Amniotic stem cell (primary cell): ENCODE measurements at places on chromosomes 12 and 14.

GRCh38 chr12:97474161-97474560 is 11.6 kb downstream of the RMST start:
- no peak for DNase-seq

- DNase-seq, result no peak
Measured at GRCh38 chr12:49950273-49951251, at the start of gene AQP2. Gene AQP2 (plus strand): TSS chr12:49950737. CDS start chr12:49950831, 94 bp downstream.

DNA sequence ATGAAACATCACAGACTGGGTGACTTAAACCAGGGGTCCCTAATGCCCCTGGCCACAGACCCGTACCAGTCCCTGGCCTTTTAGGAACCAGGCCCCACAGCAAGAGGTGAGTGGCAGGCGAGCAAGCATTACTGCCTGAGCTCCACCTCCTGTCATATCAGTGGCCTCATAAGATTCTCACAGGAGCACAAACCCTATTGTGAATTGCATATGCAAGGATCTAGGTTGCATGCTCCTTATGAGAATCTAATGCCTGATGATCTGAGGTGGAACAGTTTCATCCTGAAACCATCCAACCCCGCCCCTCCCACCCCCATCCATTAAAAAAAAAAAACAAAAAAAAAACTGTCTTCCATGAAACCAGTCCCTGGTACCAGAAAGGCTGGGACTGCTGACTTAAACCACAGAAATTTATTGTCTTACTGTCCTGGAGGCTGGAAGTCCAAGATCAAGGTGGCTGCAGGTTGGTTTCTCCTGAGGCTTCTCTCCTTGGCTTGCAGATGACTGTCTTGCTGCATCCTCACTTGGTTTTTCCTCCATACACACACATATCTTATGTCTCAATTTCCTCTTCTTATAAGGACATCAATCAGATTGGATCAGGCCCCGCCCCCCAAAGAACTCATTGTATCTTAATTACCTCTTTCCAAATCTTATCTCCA is 235.9 kb downstream of the CHST11 start:
- no peak for DNase-seq

DNA sequence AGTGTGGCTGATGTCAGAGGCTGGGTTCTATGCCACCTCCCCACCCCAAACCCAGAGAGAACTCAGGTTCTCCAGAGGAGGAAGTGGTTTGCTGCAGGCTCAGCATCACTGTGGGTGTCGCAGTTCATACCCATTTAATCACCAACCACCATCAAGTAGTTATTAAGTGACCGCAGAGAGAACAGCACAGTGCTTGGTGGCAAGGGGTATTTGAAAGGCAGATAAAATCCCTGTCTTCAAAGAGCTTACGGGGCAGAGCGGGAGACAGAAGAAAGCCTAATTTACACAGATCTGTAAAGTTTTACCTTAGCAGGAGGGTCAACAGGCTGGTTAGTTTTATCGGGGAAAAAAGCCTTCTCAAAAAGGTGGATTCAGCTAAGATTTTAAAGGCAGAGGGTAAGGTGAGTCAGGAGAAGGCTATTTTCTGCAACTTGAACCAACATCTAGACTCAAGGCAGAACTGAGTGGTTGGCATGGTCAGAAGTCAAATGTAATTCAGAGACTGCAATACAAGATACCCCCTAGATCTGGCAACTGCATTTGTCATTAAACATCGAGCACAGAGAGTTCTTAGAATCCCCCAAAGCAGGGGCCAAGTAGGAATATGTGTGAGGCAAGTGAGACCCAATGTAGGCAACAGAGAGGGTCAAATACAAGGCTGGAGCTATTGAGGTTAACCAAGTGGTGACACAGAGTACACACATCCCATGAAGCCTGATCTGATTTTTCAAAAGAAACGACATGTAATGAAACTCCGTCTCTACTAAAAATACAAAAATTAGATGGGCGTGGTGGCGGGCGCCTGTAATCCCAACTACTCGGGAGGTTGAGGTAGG is 13.2 kb downstream of the PXN start:
- DNase-seq, result no peak

GRCh38 chr12:53505086-53505485 is 2.2 kb downstream of the NPFF start:
- DNase-seq, result no peak

DNA sequence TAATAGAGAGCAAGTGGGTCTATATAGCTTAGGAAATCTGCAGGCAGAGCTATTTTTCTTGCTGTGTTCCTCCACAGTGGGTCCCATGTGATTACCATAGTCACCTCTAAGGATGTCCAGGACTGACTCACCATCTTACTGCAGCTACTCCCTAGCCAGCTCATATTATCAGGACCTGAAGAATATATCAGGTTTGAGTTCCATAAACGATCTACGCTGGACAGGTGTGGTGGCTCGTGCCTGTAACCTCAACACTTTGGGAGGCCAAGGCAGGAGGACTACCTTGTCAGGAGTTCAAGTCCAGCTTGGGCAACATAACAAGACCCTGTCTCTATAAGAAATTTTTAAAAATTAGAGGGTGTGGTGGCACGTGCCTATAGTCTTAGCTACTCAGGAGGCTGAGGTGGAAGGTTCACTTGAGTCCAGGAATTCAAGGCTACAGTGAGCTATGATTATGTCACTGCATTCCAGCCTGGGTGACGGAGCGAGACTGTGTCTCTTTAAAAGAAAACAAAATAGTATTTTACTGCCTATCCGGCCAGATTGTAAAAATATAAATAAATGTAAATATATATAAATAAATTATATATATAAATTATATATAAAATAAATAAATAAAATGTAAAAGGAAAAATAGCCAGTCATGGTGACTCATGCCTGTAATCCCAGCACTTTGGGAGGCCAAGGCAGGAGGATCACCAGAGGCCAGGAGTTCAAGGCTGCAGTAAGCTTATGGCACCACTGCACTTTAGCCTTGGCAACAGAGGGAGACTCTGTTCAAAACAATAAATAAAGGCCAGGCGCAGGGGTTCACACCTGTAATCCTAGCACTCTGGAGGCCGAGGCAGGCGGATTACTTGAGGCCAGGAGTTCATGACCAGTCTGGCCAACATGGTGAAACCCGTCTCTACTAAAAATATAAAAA is 6.9 kb upstream of the SPRYD4 start:
- DNase-seq, result no peak

DNA sequence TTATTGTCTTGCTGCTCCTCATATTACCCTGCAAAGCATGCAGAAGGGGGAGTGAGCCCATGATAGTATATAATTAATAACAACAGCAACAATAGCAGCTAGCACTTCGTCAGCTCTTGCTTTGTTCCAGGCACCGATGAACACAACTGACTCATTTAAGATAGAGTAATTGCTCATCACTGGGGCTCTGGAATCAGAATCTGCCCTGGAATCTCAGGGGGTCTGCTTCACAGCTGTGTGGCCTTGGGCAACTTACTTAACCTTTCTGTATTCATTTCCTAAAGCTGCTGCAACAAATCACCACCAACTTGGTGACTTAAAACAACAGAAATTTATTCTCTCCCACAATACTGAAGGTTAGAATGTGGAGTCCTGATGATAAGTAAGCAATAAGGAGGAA is 55.0 kb upstream of the PSMC1 start:
- no peak for DNase-seq

DNA sequence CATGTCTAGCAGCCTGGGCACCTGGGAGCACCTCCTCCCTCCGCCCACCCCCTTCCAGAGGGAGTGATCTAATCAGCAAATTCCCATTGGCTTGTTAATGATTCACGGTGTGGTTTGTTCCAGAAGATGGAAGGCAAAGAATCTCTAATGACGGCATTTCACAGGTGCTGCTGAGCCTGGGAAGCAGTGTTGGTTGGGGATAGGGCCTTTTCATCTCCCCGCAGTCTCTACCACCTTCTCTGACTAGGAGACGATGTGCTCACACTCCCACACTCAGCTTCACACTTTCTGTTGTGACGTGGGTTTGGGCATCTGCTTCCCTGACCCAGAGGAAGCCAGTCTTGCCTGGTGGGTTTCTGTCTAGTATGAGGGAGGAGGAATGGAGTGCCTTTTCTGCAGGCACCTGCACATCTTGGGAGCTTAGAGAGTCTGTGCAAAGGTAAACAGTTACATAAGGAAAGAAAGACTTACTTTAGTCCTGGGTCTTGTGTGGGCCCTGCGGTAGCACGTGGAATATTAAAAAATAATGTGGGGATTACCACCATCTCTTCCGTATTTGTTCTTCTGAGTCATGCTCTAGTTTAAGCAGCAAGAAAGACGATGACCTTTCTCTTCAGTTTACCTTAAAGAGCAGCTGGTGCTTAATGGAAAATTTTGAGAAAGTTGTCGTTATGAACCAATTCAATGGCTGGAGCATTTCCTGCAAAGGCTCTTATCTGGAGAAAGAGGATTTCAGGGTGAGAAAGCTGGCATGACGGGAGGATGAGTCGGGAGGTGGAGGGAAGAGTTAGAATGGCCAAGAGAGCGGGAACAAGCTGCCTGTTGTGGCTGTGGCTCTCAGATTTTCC is 70.6 kb upstream of the ARHGAP5 start:
- DNase-seq, result no peak

GRCh38 chr12:57093415-57094207 is 4.7 kb downstream of the NAB2 start:
- DNase-seq, result peak; percentile 38

GRCh38 chr12:87185367-87185766 is 843.8 kb downstream of the C12orf50 start:
- DNase-seq, result no peak

GRCh38 chr14:38135106-38135867 is 72.4 kb upstream of the SSTR1 start:
- no peak for DNase-seq

- no peak for DNase-seq
Measured at GRCh38 chr12:94222351-94223084, 74.1 kb downstream of the PLXNC1 start.

DNA sequence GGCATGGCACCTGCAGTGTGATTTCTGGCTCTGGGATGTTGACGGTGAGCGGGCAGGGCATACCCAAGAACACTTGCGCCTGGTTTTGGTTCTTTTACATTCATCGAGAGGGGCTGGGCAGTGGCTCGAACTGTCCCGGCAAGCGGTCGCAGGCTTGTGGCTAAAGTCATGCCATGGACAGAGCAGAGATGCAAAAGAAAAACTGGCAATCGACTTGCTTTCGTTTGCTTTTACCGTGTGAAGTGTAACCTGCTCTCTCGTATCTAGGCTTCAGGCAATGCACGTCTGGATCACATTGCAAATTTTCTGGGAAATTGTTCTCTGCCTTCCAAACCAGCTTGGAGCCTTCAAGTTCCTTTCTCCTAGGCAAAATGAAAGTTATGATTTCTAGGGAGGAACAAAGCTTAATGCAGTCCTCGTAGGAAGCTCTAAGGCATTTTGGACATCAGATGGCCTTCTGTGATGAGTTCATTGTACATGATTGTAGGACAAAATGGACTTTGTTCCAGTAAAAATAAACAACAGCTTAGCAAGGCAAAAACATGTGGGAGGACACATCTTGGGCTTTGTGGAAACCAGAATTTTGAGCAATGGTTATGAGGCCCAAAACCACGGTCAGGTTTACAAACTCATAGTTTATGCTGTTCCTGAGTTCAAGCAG is 18.3 kb downstream of the ADGRD1 start:
- no peak for DNase-seq
